ENCODE measurements at places on chromosomes 5 and 9.
A peak's percentile ranks its signal among the peaks of the same experiment; 100 is the strongest.

DNA sequence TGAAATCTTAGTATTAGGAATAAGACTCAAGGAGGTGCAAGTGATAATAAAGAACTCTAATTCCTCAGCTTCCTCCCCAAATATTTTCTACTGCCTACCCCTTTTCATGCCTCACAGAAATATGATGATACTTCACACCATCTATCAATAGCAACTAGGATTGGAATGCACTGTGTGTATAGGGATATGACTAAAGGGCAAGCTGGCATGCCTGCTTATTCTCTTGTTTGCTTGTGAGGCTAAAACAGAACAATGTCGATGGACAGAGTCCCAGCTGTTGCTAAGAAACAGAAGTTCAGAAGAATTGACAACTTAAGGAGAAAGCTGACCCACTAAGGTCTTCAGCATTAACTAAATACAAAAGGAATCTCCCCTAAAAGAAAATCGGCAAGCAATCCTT is 9.7 kb upstream of the CHD1 start:
- DNase-seq: no peak

GRCh38 chr5:143987751-143988560 is 176.0 kb downstream of the HMHB1 start:
- no peak for DNase-seq

DNA sequence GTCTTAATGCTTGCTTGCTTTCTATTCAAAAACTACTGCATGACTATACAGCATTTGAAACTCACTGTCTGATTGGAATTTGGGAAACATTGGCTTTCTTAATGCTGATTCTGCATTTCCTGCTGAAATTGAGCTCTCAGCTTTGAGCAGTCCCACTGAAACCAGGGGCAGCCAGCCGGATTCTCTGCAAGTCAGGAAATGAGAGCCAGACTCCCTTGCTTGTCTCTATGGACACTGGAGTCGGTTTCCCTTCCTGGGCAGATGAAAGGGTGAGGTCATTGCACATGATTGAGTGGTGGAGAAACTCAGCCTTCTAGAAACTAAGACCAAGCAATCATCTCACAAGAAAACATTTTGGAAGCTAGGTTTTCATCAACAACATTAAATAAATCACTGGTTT is 119.7 kb upstream of the SPATA31C2 start:
- DNase-seq: no peak

- DNase-seq: no peak
Observed at GRCh38 chr5:62731022-62731421, 152.4 kb downstream of the LRRC70 start.

DNA sequence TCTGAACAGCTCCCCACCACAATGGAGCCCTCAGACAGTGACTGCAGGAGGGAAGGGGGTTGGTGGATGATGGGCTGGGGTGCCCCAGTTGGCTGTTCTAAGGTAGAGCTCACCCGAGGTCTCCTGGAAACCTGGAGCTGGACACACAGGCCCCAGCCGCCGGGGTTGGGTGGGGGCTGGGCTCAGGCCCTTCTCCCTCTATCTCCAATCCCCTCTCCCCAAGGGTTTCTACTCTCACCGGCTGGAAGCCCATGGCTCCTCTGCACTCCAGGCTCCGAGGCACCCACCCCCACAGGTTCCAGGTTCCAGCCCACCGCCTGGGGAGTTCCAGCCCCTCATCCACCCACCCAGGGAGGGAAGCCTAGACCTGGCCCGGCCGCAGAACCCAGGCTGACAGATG is 766 bp downstream of the NR5A1 start:
- DNase-seq: no peak

DNA sequence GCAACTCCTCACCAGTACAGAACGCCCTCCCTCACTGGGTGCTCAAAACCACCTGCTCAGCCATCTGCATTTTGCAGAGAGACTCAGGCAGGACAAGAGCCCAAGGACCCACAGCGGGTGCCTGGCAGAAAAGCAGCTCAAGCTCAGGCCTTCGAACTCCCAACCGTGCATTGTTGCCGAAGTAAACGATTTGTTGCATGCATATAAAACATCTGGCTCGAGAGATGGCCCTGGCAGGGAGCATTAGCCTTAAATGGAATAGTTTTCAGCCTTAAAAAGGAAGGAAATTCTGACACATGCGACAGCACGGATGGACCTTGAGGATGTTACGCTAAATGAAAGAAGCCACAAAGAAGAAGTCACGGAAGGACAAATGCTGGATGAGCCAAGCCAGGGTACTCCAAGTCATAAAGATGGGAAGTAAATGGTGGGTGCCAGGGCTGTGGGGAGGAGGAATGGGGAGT is 160.4 kb upstream of the PHYKPL start:
- DNase-seq: peak; percentile 49

DNA sequence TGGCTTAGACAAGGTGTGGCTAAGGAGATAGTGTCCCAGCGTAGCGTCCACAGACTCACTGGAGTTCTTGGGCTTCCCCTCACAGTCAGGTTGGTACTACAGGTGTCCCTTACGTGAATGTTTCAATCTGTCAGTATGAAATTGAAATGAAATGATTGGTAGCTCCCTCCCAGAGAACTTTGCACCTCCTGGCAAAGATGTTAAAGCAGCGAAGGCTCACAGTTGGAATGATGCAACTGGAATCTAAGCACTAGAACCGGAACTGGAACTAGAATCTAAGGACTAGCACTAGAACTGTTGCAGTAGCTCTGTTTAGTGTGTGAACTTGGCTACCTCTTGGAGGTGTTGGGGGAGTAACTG is 1.1 kb downstream of the SLC31A1 start:
- no peak for DNase-seq

- no peak for DNase-seq
Observed at GRCh38 chr5:7244208-7244607, 151.7 kb upstream of the ADCY2 start.

DNA sequence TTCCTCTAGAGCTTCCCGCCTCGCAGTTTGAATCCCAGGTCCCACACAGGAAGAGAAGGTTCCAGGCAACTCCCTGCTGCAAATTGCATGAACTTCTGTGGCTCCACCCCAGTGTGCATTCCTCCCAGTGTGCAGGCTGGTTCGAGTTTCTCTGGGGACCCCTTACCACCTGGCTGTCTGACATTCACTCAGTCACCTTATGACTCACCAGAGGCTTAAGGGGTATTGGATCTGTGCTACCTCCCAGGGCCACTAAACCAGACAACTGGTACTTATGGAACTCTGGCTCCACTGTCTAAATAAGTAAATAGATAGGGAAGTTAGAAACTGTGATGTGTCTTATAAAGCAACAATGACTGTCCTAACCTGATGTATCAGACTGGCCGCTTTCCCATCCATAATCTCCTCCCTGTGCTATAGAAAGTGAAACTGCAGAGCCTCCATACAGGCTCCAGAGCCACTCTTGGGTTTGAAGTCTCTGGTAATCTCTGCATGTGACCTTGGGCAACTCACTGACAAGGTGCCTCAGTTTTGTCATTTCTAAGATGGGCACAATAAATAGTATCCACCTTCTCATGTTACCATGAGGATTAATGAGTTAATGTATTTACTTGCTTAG is 720.6 kb downstream of the SEMA5A start:
- no peak for DNase-seq

GRCh38 chr9:84742261-84742660 is 72.7 kb downstream of the NTRK2 start:
- no peak for DNase-seq

- DNase-seq: no peak
Observed at GRCh38 chr5:168434746-168435321, 51.4 kb upstream of the RARS1 start.

DNA sequence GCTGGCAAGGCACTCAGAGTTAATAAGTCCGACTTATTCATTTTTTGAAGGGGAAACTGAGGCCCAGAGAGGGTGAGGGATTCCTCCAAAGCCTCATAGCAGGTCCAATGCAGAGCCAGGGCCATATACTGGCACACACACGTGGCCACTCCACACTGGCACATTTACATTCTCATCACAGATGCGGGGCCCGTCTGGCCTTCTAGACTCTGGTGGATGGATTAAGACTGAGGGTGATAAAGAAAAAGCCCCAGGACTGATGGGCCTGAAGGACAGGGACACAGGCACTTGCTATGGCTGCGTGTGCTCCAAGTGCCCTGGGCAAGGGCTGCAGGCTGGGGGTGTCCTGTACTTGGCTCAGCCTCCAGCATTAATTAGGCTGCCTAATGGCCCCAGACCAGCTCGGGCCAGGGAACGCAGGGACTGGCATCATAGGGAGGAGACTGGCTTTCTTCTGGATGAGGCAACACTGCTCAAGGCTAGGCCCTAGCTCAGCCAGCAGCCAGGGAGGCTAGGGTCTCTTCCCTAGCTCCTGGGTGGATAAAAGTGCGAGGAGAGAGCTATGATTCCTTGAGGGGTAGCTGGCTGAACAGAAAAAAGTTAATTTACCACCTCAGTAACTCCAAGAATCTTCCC is 28.5 kb upstream of the CSF1R start:
- no peak for DNase-seq

- no peak for DNase-seq
Observed at GRCh38 chr9:79233542-79233941, 338.2 kb upstream of the TLE4 start.

GRCh38 chr5:76399268-76399667 is 3.8 kb upstream of the IQGAP2 start:
- DNase-seq: no peak

GRCh38 chr5:73917433-73917832 is 291.4 kb downstream of the ARHGEF28 start:
- DNase-seq: no peak
